ENCODE measurements at places on chromosomes 2 and 18. TPM values are rescaled to one million over a fixed set of nuclear protein-coding genes. Genes with fewer than 3 reads are reported as not detected.
A peak's percentile ranks its signal among the peaks of the same experiment; 100 is the strongest.

- no peak for DNase-seq
These were observed 6.9 kb upstream of the SLC11A1 start for GRCh38 chr2:218375212-218375611.

The GAD1 gene
- 2.2 TPM for total RNA-seq

The CIB4 gene
- total RNA-seq, result not detected

The DSG1 gene
- total RNA-seq, result 0.02 TPM

GRCh38 chr2:184294831-184295230, 303.5 kb upstream of the ZNF804A start:
- no peak for DNase-seq

The OXER1 gene
- total RNA-seq, result not detected

- DNase-seq, result no peak
These were observed 434.7 kb downstream of the PTPRM start for GRCh38 chr18:8001711-8002301.

The GAREM1 gene
- total RNA-seq, result 10.4 TPM

DNA sequence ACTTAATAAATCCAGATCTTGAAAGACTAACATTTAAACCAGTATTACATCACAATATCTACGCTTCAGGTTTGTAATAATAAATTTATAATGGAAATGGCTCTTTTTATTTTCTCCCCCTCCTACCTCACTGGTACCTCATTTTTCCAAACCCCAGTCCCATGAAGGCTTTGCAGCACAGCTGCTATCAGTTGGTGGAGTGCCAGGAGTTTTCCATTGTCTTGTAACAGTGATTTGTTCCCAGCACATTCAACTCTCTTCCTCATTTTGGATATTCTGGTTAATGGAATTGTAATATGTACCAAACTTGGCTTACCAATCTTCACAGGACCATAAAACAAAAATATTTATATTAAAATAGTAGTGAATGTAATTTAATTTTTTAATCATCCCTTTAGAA, 91.2 kb downstream of the VRK2 start:
- no peak for DNase-seq

GRCh38 chr2:227818675-227819397, 5.2 kb downstream of the CCL20 start:
- DNase-seq, result no peak

DNA sequence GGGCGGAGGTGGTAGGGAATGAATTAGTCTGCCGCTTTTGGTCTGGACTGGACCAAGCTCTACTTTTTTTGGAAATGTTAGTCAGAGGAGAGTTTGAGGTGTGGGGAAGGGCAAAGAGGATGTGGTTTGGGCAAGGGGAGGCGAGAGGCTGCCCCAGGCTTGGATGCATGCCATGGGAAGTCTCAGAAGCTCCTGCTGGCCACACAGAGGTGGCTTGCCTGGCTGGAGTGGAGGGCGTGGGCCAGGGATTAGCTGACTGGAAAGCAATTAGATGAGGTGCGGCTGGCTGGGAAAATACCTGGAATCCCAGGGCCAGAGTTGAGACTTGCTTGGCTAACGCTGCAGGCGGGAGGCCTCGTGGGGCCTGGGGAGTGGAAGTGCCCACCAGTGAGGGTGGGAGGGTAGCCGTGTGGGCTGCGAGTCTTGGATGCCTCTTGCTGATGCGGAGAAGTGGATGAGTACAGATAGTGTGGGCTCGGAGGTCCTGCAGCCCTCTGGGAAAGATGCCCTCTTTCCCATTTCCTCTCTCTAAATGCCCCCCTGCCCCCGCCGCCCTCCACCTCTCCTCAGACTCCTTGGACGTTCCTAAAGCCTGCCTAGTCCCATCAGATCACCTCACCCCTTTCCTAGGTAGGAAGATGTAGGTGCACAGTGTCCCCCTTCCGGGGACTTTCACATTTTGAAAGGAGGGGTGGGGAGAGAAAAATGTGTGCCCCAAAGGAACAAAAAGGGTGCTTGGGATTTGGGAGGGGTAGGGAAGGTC, 117.6 kb downstream of the SMAD7 start:
- DNase-seq, result peak; percentile 96
